ENCODE measurements at places on chromosomes 1 and 21.

- no peak for DNase-seq
These were observed 18.9 kb downstream of the SPATA46 start for GRCh38 chr1:162357681-162358266.

- no peak for DNase-seq
These were observed 187.2 kb downstream of the FGGY start for GRCh38 chr1:59484096-59484495.

- no peak for DNase-seq
These were observed 437.4 kb downstream of the NPHP4 start for GRCh38 chr1:5554784-5555183.

DNA sequence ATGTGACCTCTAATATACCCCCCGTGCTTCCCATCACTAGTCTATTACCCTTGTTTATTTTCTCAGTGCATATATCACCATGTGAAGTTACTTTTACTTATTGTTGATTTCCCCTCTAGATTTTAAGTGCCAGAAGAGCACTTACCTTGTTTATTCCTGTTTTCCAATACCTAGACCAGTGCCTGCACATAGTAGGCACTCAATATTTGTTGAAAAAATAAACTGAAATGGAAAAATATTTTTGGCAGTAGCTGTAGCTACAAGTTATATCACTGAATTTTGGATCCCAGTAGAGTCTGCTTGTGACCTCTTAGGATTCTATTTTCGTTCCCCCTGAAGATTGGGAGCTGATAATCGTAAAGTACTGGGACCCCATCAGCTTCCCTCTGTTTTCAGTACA is 32.0 kb upstream of the FOXE3 start:
- no peak for DNase-seq

GRCh38 chr1:233582439-233582838 is 31.5 kb upstream of the KCNK1 start:
- no peak for DNase-seq

- DNase-seq, result no peak
These were observed 153.7 kb downstream of the PDE4B start for GRCh38 chr1:65946376-65946775.

- no peak for DNase-seq
These were observed 1.7 kb downstream of the ANGPTL3 start for GRCh38 chr1:62599044-62599443.

All from sciatic nerve (tissue), 2 donors.